ENCODE measurements at places on chromosomes 6 and 20.

DNA sequence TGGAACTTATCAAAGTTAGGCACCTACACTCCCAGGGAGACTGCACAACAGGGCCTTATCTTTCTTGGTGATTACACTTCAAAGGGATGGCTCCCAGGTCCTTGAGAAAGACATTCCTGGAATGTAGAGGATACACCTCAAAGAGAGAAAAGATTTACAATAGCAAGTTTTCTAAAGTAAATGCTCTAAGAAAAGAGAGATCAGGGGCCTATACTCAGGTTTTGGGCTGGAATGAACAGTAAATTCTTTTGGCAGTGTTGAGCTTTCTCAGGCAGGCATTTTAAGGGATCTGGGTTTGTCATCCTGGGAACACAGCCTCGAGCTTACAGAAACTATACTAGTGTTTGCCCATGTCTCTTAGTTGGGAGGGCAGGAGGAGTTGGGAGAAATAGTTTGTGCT is 31.7 kb upstream of the ME1 start:
- DNase-seq = no peak

DNA sequence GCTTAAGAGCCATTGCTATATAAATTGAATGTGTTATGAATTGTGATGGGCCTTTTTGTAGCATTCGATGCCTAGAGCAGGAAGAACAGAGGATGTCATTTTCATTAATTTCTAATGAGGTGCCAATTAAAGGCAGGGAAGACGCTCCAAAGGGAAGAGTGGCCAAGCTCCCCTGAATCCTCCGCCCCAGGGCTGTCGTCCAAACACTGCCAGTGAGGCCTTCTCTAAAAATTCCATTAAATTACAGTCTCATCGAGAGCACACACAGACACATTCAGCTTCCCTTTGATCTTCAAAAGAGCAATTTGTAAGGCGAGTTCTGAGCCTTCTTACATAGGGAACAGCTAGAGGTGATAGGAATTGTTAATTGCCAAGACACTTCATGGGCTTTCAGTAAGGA is 300.0 kb downstream of the ZFAND3 start:
- no peak for DNase-seq

- DNase-seq = peak; percentile 38
Measured at GRCh38 chr6:3455147-3455568, 1.7 kb downstream of the SLC22A23 start.

DNA sequence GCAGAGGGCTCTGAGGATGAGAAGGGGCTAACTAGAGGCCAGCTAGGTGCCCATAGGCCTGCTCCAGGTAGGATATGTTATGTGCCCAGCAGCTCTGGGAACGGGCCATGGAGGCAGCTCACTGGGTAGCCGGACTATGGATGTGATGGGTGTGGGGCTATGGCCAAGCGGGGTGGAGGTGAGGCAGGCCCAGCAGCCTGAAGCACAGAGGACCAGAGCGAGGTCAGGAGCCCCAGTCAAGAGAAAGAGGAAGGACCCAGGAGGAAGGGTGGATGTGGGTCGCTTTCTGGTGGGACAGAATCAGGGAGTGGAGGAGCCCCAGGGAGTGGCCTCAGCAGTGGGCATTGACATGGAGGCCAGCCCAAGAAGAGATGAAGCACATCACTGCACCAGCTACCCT is 117.9 kb upstream of the MLN start:
- no peak for DNase-seq

DNA sequence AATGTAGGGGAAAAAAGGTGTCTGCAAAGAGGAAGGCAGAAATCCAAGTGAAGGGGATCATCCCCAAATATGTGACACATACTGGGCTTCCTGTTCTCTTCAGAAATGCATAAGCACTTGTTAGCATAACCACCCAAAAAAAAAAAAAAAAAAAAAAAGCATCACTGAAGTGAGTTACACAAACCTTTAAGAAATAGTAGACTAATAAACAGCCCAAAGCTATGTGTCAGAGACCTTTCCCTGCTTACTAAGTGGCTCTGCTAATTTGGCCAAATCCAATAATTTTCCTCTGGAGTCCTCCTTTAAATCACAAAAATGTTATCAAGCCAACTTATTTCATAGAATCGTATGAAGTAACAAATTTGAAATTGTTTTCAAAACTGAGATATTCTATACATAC is 7.5 kb upstream of the DST start:
- DNase-seq = no peak

- DNase-seq = no peak
Measured at GRCh38 chr6:150118627-150119026, 24.2 kb upstream of the PPP1R14C start.

GRCh38 chr20:62366370-62367135 is 559 bp downstream of the LAMA5 start:
- DNase-seq = no peak

GRCh38 chr6:37620519-37620918 is 77.2 kb downstream of the MDGA1 start:
- no peak for DNase-seq

- DNase-seq = no peak
Measured at GRCh38 chr6:39193201-39193791, 36.0 kb downstream of the KCNK5 start.

- no peak for DNase-seq
Measured at GRCh38 chr6:43972913-43973300, 154.3 kb downstream of the MRPL14 start.

DNA sequence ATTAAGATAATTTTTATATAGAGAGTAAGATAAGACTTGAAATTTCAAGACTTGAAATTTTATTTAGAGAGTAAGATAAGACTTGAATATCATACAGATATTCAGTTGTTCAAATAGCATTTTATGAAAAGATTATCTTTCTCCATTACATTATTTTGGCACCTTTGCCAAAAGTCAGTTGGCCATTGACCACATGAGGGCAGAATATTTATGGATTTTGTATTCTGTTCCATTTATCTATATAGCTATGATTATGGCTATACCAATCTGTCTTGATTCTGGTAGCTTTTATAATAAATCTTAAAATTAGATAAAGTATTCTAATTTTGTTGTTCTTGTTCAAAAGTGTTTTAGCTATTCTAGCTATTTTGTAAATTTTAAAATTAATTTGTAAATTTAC is 537.9 kb upstream of the GJE1 start:
- DNase-seq = no peak

- no peak for DNase-seq
Measured at GRCh38 chr6:101226677-101227135, 166.8 kb upstream of the GRIK2 start.

GRCh38 chr6:4192173-4192572 is 56.8 kb upstream of the ECI2 start:
- no peak for DNase-seq

- peak; percentile 52 for DNase-seq
Measured at GRCh38 chr6:29737707-29738630, 14.7 kb downstream of the HLA-F start.

GRCh38 chr6:129657483-129657882 is 52.5 kb downstream of the ARHGAP18 start:
- no peak for DNase-seq

DNA sequence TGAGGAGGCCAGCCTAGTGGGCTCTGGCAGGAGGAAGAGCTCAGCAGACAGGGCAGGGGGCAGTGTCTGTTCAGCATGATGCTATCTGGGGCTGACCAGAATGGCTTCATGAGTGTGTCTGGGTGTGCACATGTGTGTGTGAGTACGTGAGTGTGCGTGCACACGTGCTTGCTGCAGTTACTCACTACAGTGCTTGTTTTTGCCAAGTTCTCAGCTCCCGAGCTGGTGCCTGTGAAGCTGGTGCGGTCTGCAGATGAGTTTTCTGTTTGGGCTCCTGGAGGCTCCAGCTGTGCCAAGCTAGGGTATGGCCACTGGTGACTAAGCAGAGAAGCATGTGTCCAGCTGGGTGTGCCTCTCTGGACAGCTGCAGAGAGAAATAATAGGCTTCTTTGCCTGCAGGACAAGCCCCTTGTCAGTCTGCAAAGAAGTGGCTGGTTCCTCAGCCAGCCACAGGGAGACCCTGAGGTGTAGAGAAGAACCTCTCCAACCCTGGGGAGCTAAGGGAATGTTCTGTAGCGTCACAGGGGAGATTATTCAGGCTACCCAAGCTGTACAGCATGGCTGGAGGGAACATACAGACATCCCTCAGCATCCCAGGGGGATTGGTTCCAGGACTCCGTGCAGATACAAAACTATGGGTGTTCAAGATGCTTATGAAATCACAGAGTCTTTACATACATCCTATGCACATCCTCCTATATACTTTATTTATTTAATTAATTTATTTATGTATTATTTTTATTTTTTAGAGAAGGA is 40.2 kb upstream of the FAM50B start:
- no peak for DNase-seq

- DNase-seq = no peak
Measured at GRCh38 chr20:33798444-33798843, 12.7 kb upstream of the CHMP4B start.

GRCh38 chr6:169942173-169942572 is 190.8 kb downstream of the ERMARD start:
- no peak for DNase-seq

GRCh38 chr6:38194589-38194988 is 375.1 kb downstream of the ZFAND3 start:
- no peak for DNase-seq

- DNase-seq = no peak
Measured at GRCh38 chr6:119444642-119445557, 95.3 kb upstream of the MAN1A1 start.

DNA sequence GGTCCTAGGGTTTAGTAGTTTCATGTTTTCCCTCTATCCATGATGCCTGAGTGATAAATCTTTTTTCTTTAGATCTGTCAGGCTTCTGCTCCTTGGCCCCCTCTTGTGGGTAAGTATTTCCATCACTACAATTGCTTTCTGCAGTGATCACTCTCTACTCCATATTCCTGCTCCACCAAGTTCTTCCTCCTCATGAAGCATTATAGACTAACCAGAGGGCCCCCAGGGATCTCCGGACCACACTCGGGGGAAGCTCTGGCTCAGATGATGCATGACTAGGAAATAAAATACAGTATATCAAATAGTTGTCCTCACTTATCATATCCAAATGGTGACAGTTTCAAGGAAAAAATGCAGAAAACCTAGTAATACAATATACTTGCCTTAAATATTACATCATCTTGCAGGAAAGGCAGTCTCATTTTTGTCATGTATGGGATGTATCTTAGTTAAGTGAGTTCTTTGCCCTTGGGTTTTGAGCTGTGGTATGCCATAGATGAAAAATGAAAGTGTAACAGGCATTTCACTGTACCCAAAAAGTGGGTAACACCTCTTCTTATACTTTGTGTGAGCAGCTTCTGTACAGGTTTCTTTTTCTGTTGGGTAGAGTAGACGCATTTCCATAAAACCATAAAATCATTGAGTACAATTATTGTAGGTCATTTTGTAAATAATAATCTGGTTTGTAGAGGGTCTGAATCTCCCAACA is 200.9 kb upstream of the EYA4 start:
- no peak for DNase-seq

DNA sequence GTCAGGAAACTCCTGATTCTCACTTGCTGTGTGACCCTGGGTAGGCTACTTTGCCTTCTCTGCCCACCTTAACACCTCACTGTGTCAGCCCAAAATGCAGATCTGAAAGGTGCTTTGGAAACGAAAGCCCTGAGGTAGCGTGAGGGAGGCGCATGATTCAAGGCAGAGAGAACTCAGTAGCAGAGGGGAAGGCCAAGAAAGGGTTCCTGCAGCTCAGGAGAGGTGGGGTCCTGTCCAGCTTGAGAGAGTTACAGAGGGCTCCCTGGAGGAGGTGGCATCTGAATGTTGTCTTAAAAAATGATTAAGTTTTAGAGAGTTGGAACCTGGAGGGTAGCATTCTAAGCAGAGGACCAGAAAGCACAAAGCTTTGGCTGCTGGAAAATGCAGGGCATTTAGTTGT is 13.6 kb downstream of the TGM2 start:
- no peak for DNase-seq

- no peak for DNase-seq
Measured at GRCh38 chr6:32613475-32613874, 23.7 kb upstream of the HLA-DQA1 start.

- DNase-seq = no peak
Measured at GRCh38 chr6:11987386-11987785, 24.7 kb upstream of the HIVEP1 start.

GRCh38 chr20:38066969-38067716 is 33.6 kb downstream of the RPRD1B start:
- DNase-seq = no peak

DNA sequence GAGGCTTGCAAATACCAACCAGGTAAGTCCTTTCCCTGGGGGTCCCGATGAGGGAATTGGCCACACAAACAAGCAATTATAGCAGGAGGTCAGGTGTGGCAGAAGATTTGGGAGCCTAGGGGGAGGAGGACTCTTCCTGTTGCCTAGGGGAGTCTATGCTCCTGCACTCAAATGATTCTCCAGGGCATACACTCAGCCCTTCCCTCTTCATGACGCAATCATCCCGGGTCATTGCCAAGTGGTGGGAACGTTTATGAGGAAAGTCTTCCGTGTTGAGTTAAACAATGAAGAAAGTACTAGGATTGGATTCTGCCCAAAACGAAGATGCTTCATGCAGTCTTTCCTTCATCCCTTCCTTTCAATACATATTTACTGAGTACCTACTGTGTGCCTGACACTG is 186.5 kb upstream of the TSHZ2 start:
- no peak for DNase-seq

DNA sequence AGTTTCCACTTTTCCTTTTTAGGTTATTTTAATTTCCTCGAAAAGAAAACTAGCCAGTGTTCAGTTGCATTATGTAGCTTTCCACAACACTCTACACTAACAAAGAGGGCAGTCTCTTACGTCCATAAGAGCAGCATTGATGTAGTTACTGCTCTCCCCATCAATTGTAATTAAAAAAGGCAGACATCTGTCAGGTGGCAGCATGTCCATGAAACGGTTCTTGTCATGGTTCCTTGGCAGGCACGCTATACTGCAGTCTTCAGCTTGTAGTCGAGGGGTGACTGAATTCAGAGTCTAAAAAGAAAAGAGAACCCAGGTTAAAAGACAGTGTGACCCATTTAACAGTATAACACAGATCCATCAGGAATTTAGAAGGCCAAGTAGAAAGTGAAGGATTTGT is 80.1 kb upstream of the THEMIS start:
- DNase-seq = no peak

DNA sequence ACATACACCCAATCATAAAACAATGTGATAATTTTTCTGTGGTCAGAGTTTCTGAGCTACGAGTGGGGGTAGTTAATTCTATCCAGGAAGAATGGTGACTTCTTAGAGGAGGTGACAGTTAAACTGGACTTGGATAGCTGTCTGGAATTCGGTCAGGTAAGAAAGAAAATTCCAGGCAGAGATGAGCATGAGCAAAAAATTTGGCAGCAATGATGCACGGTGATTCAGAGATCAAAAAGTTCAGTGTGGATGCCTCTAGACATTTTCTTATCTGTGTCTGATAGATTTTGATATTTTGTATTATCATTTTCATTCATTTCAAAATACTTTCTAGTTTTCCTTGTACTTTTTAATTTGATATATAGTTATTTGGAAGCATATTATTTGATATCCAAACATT is 12.0 kb downstream of the RAET1E start:
- no peak for DNase-seq

Measured in activated naive CD4-positive, alpha-beta T cell (primary cell).